ENCODE measurements at places on chromosomes 5 and 9.

- DNase-seq, result no peak
Measured at GRCh38 chr9:121696930-121697329, 45.5 kb downstream of the DAB2IP start.

- DNase-seq, result no peak
Measured at GRCh38 chr5:133293960-133294359, 242.1 kb downstream of the HSPA4 start.

DNA sequence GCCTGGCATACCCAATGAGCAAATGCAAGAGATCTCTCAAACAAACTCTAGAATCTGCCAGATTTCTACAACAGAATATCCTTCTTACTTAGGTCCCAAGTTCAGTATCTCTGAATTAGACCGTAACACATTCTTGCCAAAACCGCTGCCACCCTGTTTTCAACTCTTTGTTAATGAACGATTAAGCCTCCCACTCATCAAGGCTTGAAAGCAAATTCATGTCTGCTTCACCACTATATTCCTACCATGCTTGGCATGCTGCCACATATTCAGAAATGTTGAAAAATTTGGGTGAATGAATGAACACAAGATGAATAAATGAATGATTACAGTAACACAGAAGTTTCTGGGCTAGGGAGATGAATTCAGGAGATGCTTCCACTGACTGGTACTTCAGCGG is 119.9 kb downstream of the BNC2 start:
- no peak for DNase-seq

DNA sequence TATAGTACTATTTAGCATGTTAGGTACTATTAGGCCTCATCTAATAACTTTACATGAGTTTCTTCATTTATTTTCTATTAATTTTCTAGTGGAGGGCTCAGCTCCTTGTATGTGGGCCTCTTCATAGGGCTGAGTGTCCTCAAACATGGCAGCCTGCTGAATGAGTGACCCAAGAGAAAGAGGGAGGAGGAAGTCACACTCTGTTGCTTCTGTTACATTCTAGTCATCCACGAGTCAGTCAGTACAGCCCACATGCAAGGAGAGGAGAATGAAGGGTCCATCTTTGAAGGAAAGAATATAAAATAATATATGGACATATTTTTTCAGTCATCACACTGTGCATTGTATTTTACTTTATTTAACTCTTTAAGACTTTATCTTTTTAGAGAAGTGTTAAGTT is 66.6 kb upstream of the NR3C1 start:
- no peak for DNase-seq

DNA sequence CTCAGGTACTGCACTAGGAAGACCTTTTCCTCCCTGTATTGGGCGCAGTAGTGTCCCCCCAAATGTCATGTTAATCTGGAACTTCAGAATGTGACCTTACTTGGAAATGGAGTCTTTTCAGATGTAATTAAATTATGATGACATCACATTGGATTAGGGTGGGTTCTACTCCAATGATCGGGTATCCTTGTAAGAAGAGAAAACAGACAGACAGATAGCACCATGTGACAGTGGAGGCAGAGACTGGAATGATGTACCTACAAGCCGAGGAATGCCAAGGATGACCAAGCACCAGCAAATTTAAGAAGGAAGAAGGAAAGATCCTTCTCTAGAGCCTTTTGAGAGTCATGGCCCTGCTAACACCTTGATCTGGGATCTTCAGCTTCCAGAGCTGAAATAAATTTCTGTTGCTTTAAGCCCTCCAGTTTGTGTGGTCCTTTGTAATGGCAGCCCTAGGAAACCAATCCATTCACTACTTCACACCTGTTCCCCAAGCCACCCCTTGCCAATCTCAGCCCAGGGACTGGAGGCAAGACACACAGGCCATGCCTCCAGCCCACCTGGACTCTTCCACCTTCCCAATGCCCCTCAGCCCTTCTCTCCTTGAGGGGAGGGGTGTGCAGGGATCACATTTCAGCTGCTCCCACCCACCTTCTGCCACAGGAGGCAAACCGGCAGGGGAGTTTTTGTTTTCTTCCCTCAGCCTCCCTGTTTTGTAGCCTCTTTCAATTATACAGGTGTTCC is 1.6 kb downstream of the CCNJL start:
- no peak for DNase-seq

Data from activated CD4-positive, alpha-beta memory T cell treated with anti-CD3 and anti-CD28 coated beads for 36 hours (primary cell).